ENCODE measurements at places on chromosomes 4 and X.

- no peak for DNase-seq
Measured at GRCh38 chrX:104045642-104046041, 5.9 kb downstream of the H2BW2 start.

GRCh38 chr4:124152132-124152531, 560.4 kb downstream of the ANKRD50 start:
- DNase-seq, result no peak

GRCh38 chr4:174018236-174018635, 265.2 kb downstream of the FBXO8 start:
- DNase-seq, result no peak

DNA sequence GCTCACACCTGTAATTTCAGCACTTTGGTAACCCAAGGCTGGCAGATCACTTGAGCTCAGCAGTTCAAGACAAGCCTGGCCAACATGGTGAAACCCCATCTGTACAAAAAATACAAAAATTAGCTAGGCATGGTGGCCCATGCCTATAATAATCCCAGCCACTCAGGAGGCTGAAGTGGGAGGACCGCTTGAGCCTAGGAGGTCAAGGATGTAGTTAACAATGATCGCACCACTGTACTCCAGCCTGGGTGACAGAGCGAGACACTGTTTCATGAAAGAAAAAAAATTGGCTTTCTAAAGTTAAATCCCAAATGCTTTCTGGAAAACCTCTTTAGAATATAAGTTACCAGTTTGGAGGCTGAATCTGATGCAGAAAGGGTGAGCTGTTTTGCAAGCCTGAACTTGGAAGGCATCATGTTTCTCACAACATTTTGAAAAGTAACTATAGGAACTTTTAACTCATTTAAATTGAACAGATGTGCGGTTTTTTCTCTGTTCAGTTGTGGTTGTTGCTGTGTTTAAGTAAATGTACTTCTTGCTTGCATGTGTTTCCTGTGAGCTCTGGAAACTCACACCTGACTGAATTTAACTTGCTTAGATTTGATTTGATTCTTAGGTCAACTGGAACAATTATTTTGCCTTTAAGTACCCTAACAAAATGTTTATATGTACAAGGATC, 39.8 kb upstream of the TMEM131L start:
- DNase-seq, result no peak

DNA sequence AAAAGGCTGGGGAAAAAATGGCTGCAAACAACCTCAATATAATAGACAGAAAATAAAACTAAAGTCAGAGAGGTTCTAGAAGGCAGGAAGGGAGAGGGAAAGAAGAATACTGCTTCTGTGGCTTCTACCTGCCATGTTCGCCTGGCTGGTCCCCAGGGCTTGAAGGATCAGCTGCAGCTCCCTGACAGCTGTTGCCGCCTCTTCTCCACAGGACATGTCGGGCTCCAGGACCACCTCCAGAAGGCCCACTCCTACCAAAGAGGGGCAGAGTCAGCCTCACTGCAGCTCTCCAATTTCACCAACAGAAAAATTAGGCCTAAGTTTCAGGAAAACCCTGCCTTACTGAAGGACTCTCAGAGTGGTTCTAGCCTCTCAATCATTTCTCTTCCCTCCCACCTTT, 44.9 kb downstream of the GATB start:
- DNase-seq, result no peak

- DNase-seq, result no peak
Measured at GRCh38 chr4:101306764-101307615, 40.3 kb downstream of the PPP3CA start.

- DNase-seq, result no peak
Measured at GRCh38 chr4:38955957-38956356, 76.3 kb downstream of the TMEM156 start.

DNA sequence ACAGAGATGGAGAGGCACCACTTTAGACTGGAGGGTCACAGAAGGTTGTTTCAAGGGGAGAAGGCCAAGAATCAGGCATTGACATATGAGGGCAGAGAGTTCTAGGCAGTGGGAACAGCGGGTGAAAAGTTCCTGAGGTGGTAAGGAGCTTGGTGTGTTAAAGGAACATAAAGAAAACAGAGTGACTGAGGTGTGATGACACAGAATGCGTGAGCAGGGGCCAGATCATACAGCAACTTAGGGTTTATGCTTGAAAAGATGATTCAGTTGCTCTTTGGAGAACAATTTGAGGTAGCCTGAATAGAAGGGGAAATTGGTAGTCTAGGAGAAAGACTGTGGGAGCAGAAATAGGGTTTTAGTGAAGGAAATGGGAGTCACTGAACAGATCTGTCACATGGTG, 179.2 kb downstream of the AMELX start:
- no peak for DNase-seq

DNA sequence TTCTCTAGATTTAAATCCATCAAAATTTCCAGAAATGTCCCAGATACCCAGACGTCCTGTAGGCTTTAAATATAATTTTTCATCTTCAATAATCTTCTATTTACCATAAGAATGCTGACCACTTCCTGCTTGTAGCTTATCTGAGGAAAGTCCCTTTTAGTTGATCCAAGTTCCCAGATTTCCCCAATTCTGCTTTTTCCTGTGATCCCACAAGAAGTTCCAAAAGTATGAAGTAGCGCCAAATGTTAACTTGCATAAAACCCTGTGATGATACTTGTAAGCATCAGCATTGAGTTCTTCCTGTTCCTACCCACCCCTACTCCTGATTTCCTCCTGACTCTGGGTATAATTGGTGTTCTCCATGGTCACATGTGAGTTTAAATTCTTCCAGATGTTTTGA, 10.6 kb upstream of the TLR8 start:
- no peak for DNase-seq

DNA sequence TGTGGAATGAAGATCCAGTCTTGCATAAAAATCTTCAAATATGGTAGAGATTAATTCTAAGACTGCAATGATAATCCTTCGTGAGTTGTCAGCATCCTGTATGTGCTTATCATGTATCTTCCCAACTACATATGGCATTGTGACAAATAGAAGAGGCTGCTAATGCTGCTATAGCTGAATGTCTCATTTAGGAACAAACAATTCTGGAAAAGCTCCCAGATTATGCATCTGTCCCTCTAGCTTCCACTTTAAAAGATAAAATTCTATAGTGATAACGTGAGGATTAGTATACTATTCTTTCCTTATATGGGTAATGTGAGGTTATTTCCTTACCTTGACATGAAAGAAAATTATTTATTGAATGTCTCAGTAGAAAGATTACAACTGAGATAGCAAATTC, 930.9 kb downstream of the DMD start:
- DNase-seq, result no peak

- DNase-seq, result no peak
Measured at GRCh38 chr4:26344901-26345564, 24.2 kb downstream of the RBPJ start.

DNA sequence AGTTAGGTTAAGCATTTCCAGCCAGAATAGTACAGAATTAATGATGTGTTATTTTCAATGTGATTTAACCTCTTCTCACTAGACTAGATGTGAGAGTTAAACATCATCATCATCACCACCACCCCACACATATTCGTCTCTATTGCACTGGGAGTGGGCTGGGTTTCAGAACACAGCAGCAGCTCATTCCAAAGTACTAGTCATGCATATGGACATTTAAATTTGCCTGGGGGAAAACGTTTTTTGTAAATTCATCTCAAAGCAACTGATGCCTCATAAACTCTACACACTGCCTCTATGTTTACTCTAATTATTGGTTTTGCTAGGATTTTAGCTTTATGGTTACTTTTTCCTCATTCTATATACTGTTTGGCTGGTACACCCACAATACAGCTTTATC, 509.1 kb downstream of the PPP4R3C start:
- DNase-seq, result no peak

- DNase-seq, result no peak
Measured at GRCh38 chr4:72473434-72473900, 95.6 kb downstream of the ADAMTS3 start.

DNA sequence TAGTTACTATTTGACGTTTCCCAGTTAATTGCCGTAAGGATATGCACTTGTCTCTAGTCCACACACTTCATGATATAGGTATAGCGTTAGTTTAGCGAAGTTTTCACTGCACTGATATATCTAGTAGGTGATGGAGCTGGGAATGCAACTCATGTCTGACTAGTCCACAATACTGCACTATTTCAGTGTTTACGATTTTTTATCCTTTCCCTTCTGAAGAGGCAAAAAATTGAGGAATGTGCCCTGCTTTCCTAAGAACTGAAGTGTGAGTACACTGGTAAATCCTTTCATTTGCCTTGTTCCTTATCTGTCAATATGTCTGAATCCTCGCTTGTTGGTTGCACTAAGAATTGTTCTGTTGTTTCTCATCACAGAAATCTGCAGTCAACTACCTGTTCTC, 1.0 kb downstream of the RPL36A start:
- no peak for DNase-seq

DNA sequence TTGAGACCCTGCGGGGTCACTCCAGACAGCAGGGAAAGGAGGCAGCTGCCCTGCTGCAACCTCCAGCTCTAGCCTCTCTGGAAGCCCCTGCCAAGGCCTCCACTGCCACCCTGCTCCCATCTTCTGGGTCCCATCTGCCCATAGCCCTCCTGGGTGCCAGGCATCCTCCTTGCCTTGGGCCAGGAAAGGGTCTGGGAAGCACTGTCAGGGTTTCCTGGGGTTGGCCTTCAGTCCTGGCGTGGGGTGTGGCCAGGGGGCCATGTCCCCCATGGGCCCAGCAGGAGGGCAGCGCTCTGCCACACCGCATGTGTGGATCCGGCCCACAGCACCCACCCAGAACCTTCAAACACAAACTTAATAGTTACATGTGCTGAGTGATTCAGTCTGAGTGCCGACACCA, 3.4 kb upstream of the CPLX1 start:
- DNase-seq, result no peak

- DNase-seq, result no peak
Measured at GRCh38 chr4:81173213-81173612, 41.8 kb downstream of the PRKG2 start.

DNA sequence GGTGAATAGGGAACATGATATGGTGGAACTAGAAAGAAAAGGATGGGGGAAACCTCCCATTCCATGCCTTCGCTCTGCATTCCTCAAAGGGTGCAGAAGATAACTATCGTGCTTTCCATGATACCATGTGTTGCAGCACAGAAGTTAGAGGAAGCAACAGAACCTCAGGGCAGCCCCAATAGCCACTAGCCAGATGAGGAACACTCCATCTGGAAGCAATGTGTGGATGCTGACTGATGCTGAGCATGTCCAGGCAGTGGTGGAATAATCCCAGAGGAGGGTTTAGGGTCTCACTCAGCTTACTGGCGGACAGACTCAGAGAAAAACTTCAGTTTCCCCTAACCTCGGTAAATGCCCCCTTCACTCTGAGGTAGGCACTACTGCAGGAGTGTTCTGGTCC, 7.5 kb downstream of the SMIM10 start:
- DNase-seq, result no peak

GRCh38 chr4:84920617-84921016, 45.9 kb downstream of the WDFY3 start:
- DNase-seq, result no peak

DNA sequence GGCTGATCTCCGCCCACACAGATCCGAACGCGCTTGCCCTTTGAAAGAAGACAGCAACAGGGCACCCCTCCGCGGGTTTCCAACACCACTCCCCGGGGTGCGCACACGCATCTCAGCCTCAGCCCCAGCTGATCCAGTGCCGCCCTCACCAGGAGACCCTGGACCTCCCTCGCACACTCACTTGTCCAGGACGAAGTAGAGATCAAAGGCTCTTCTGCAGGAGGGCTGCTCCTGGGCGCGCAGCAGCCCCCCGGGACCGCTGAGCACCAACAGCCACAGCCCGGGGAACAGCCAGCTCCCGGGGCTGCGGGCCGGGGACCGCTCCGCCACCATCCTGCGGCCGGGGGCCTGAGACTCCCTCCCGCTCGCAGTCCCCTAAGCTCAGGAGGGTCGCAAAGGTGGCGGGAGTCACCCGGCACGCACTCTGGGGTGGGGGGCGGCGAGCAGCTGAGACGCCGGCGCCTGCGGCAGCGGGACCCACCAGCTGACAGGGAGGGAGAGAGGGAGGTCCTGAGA, 743 bp downstream of the ANTXR2 start:
- peak; percentile 14 for DNase-seq

DNA sequence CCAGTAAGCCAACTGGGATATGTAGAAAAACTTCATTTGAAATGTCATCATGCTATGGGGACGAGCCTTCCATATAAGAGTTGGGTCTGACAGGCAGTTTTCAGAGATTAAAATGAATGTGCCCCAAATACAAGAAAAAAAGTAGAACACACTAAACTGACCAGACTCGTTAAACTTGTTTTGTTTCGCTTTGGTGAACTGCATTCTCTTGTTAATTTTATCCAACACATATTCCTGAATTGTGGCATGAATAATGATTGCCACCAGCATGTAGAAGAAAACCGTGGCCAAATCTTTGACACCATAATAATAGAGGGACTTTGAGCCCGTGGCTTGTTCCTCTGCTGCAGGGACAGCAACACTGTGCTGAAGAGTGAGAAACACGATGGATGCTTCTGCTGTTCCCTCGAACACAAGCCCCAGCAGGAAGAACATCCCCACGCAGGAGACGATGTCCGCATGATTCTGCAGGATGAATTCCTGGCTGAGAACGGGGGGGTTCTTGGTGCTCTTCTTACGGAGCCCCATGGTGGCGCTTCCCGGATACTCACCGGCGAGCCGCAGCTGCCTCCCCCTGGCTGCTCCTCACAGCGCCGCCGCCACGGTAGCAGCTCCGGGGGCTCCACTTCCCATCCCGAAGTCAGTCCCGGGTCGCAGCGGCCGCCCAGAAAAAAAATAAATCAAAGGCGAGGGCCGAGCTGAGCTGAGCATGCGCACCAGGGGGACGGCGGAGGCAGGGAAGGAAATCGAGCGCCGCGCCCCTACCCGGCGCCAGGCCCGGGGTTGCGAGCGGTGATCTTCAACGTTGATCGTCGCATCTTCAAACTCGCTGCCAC, at the start of gene TRAM1L1:
Gene TRAM1L1 (minus strand): TSS at position 711 of the 836 bp plus-strand sequence. CDS start 183 bp downstream, at position 528.
- no peak for DNase-seq

DNA sequence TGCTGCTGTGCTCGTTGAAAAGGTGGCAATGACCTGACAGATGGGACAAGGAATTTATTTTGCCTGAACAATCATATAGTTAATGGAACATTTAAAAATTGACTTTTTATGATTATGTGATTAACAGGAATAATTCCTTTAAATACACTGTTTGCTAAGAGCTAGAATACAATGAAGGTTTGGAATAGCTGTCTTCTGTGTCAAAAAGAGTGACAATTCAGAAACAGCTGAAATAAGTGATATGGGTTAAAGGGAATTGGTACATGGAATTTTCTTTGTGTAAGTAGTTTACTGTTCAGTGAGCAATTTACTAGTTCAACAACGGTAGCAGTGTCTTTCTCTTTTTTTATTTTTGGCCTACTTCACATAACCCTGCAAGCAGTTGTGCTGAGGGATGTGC, 1083.5 kb upstream of the GRID2 start:
- no peak for DNase-seq

GRCh38 chr4:171441300-171441941, 371.8 kb upstream of the GALNTL6 start:
- no peak for DNase-seq

Measured in stimulated activated CD8-positive, alpha-beta memory T cell treated with anti-CD3 and anti-CD28 coated beads, Interleukin-4, amount 100 ng/mL, for 1 hour (primary cell).